Lower leg skin (tissue), 4 donors: ENCODE measurements at places on chromosomes 4 and X. TPM values are rescaled to one million over a fixed set of nuclear protein-coding genes. Genes with fewer than 3 reads are reported as not detected.

GRCh38 chr4:62235911-62236310, 1035.8 kb downstream of the ADGRL3 start:
- DNase-seq = no peak

- DNase-seq = no peak
Measured at GRCh38 chrX:22186165-22186564, 86.5 kb upstream of the CBLL2 start.

GRCh38 chrX:148784856-148785255, 284.4 kb downstream of the AFF2 start:
- DNase-seq = no peak

DNA sequence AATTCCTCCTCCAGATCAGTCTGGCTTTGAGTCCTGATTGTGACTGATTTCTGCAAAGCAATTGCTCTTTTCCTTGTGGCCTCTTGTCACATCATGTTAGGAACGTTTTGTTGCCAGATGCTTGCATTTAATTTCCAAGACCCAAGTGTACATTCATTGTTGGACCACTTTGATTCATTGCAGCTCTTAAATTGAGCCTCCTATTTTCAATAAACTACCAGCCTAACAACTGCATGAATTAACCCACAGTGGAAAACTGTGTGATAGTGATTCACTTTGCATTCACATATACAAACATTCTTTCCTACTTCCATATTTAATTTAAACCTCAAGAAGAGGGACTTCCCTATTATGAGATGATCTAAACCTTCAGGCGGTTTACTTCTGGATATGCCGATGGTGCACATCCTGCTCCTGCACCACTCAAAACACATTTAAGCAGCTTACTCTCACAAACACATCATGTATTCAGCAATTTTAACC, 118.4 kb downstream of the AFF1 start:
- DNase-seq = no peak

PUDP gene
- 5.7 TPM for total RNA-seq

DNA sequence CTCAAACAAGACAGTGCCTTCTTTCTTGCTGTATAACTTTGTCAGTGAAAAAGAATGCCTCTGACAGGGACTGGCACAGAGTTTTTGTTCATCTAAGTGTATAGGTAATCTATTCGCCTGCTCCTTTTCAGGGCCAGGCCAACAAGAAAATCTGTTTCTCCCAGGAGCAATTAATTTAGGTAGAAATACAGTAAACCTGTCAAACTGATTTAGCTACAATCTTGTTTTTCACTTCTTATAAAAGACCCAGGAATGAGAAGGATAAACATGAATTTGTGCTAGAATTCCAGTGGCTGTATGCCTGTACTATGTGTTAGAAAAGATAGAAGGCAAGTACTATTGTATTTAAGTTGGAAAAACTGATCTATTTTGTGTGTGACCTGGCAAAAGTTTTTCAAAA, 6.1 kb downstream of the TMA16 start:
- no peak for DNase-seq

TEC gene
- 10.4 TPM for total RNA-seq

- no peak for DNase-seq
Measured at GRCh38 chr4:176906709-176907108, 114.0 kb upstream of the VEGFC start.

DNA sequence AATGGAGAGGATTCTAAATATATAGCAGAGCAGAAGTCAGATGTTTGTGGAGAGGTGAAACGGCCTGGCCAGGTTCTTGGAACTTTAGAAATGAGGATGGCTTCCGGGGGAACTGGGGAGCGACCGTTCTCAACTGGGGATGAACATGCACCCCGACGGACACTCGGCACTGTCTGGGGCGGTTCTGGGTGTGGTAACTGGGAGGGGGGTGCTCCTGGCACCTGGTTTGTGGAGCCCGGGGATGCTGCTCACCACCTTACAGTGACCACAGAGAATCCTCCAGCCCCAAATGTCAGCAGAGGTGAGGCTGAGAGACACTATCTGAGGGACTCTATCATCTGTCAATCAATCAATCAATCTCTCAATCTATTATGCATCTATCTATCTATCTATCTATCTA, 69.0 kb upstream of the PPP2R3B start:
- DNase-seq = peak; percentile 58

DNA sequence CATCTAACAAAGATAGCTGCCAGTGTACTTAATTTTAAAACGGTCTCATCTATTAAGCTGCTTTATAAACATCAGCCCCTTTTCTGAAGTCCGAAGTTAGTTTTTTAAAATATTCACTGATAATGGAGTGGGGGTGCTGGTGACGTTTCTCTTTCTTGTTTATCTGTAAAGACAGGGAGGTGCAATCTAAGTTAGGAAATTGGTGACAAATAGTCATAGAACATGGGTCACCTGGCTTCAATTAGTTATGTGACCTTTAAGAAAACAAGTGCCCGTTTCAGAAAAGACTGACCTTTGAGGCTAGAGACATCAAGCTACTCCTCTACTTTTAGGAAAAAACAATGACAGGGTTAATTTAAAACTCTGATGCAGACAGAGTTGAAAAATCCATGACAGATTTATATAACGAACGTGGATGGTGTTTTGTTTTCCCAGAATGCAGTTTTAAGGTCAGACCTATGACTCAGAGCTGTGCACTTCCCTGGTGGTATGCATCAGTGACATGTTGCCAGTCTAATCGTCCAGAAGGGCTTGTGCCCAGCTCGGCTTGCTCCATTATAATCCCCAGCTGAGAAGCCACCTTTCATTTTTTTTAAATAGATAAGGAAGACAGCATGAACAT, 38.2 kb downstream of the FHL1 start:
- no peak for DNase-seq

CXorf66 gene
- not detected for total RNA-seq

- DNase-seq = no peak
Measured at GRCh38 chr4:183912585-183912984, 7.5 kb downstream of the STOX2 start.

- no peak for DNase-seq
Measured at GRCh38 chr4:76640353-76640910, 205.4 kb downstream of the SHROOM3 start.

PNMA6F gene
- total RNA-seq = not detected
